ENCODE measurements at places on chromosomes 4 and X.

DNA sequence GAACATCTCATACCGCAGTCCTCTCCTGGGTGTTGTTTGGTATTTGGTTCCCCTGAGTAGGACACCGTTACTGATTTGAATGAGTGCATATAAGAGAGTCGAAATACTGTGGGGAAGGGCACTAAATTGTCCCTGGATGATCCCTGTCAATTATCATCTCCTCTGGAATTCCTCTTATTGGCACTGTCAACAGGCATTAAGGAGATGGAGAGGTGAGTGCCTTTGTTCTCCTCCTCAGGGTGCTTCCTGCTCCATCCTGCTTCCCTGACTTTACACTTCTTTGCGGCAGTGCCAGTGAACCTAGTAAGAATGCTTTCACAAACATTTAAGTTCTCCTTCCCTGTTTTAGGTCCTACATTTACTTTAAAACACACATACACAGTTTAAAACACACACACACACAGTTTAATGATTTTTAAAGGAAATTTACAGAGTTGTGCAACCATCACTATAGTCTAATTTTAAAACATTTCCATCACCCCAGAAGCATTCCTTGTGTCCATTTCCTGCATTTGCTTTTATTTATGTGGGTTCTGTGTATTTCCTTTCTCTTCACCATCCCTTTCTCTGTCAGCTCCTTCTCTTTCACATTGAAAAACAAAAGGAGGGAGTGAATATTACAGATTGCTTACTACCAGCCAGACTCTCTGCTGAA is 20.9 kb upstream of the ZRSR2 start:
- DNase-seq, result no peak

DNA sequence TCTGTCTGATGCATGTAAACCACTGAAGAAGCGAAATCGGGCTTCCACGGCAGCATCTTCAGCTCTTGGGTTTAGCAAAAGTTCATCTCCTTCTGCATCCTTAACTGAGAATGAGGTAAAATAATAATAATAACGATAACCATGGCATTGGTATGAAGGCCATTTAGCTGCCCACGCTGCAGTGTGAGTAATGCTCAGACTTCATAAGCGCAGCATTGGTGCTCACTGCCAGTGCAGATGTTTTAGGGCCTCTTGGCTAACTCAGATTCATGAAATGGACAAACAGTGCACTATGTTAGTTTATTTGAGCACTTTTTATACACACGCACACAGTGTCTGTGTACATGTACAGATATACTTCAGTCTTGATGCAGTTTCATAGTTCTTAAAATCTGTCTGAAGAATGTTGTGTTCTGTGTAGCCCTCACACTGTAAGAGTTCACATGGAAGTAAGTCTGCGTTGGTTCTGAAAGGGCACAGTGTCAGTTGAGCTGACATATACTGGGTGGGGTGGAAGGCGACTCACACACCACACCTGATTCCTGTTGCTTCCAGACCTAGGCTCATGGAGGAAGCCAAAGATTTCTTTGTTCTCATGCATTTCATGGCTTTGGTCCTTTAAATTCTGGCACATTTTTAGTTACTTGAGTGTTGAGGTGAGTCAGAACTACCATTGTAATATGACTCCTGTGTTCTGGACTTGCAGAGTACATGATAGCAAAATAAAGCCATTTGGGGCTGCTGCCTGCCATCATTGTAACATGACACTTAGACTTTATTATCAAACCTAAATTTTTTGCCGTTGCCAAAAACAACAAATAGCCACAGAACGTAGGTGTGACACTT is 68.7 kb downstream of the NSD2 start:
- DNase-seq, result peak; percentile 61

- no peak for DNase-seq
Observed at GRCh38 chrX:9724711-9725110, 40.9 kb downstream of the GPR143 start.

GRCh38 chr4:93396272-93396671 is 432.3 kb upstream of the ATOH1 start:
- DNase-seq, result peak; percentile 9

DNA sequence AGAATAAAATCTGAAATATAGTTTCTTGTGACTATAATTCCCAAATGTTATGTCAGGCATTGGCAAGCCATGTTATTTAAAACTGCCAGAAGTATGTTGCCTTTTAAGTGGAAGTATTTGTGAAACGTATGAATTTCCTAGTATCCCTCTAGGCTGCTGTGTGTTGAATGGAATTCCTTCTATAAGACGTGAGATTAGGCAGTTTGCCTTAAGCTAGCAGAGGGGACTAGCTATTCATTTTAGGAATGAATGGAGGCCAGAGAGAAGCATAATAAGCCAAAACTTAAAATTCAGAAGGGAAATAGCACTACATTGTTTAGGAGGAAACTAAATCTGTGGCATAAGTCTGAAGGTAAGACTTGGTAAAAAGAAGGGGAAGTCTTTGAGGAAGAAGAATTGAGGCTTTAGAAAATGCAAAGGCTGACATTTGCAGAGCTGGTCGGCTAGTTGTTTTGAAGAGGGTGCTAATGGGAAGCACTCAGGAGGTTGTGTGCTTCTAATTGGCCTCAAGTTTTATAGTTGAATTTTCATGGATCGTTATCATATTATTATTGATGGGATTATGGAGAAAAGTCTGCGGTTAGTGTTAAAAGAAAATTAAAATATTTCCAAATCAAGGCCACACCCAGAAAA is 57.1 kb downstream of the TMEM131L start:
- no peak for DNase-seq

GRCh38 chrX:103276581-103277002 is at the start of gene TCEAL5:
Gene TCEAL5 (minus strand): TSS chrX:103276750. CDS start chrX:103274563, 2,187 bp downstream.
- DNase-seq, result no peak
